ENCODE measurements at places on chromosomes 7 and 10. TPM values are rescaled to one million over a fixed set of nuclear protein-coding genes. Genes with fewer than 3 reads are reported as not detected.

BNIP3 gene
- 41.1 TPM for total RNA-seq

NUTM2D gene
- 3.9 TPM for total RNA-seq

AUTS2 gene
- 5.1 TPM for total RNA-seq

- H3K4me3 ChIP-seq = no peak overlapping the region
- no peak for DNase-seq
- no peaks in the 10 kb centered on the region for H3K36me3 ChIP-seq
- no peaks in the 10 kb centered on the region for H3K27me3 ChIP-seq
- no peaks in the 10 kb centered on the region for H3K4me1 ChIP-seq
- H3K27ac ChIP-seq = no peak overlapping the region
Measured at GRCh38 chr7:142566271-142566670, 183.0 kb upstream of the PRSS1 start.

DNA sequence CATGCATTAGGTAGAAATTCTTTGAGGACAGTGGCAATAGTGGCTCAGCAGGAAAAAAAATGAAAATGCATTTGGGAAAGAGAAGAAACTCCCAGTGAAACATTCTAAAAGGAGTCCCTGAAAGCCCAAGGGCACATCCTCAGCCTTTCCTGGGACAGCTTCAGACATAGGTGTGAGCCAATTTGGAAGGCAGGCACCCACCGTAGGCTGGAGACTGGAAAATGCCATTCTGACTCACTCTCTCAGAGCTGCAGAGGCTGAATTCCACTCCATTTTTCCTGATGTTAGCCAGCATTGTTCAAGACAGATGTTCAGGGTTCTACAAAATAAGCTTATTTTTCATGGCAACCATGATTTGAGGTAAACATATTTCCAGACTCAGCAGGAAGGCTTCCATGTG is 379.0 kb upstream of the FZD8 start:
- H3K36me3 ChIP-seq = no peaks in the 10 kb centered on the region
- no peak overlapping the region for H3K4me3 ChIP-seq
- H3K27ac ChIP-seq = no peak overlapping the region
- H3K27me3 ChIP-seq = no peaks in the 10 kb centered on the region
- DNase-seq = no peak

DNA sequence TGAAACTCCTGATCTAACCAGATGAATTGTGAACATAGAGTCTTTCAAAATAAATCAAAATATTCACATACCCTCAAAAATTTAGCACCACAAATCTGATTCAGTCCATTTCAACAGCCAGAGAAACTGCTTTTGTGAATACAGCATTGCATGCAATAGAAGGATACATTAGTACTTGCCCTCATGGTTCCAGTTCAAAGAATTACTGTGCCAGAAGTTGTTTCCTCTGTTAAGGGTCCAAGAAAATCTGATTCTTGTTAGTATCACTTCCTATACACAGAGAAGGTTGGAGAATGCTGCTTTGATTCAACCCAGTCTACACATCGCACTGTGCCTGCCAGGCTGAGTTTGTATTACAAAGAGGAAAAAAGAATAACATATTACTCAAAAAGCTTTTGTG is 115.6 kb downstream of the TFEC start:
- no peak for DNase-seq
- no peak overlapping the region for H3K4me3 ChIP-seq
- H3K27me3 ChIP-seq = no peaks in the 10 kb centered on the region
- no peaks in the 10 kb centered on the region for H3K36me3 ChIP-seq
- H3K4me1 ChIP-seq = no peaks in the 10 kb centered on the region

GRCh38 chr7:29987811-29988317 is 1.7 kb downstream of the SCRN1 start:
- no peaks in the 10 kb centered on the region for H3K27me3 ChIP-seq
- H3K4me3 ChIP-seq = no peak overlapping the region
- H3K4me1 ChIP-seq = no peaks in the 10 kb centered on the region
- no peaks in the 10 kb centered on the region for H3K36me3 ChIP-seq

DNA sequence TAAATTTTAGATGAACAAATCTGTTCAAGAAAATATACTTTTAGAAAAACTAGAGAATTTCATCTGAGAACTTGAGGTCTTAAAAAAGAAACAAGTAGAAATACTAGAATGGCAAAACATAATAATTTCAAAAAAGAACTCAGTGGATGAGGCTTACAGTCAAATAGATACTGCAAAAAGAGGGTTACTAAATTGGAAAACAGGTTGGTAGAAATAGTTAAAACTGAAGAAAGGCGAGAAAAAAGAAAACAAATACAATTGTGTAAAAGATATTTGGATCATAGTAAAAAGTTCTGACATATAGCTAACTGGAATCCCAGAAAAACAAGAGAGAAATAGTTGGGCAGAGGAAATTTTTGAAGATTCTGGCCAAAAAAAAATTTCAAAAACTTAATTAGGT is 117.6 kb downstream of the HGF start:
- H3K36me3 ChIP-seq = no peaks in the 10 kb centered on the region
- H3K27ac ChIP-seq = no peak overlapping the region
- H3K4me3 ChIP-seq = no peak overlapping the region
- no peaks in the 10 kb centered on the region for H3K27me3 ChIP-seq
- H3K4me1 ChIP-seq = no peaks in the 10 kb centered on the region
- no peak for DNase-seq

- H3K4me3 ChIP-seq = no peak overlapping the region
- DNase-seq = no peak
Measured at GRCh38 chr10:59098387-59098786, 78.1 kb upstream of the PHYHIPL start.

Measured in naive thymus-derived CD4-positive, alpha-beta T cell (primary cell).